Fibroblast of lung (primary cell): ENCODE measurements at places on chromosomes 12 and 14. TPM values are rescaled to one million over a fixed set of nuclear protein-coding genes. Genes with fewer than 3 reads are reported as not detected.

Gene AKAP3
- 1.5 and 2.8 TPM in 2 replicates for total RNA-seq

- no peak for DNase-seq
Measured at GRCh38 chr12:66584673-66585072, 94.2 kb downstream of the GRIP1 start.

Gene LAG3
- total RNA-seq: 0.17 and 0.26 TPM in 2 replicates

GRCh38 chr12:34294137-34294536, 271.8 kb downstream of the ALG10 start:
- no peak for DNase-seq

Gene STAB2
- not detected in 2 replicates for total RNA-seq

- peak; percentile 20 for DNase-seq
Measured at GRCh38 chr14:86902176-86902950, 1090.6 kb downstream of the GALC start.
